Activated naive CD4-positive, alpha-beta T cell treated with anti-CD3 and anti-CD28 coated beads, Interleukin-2, amount 50 U/mL, for 72 hours (primary cell): ENCODE measurements at places on chromosomes 4 and X.

DNA sequence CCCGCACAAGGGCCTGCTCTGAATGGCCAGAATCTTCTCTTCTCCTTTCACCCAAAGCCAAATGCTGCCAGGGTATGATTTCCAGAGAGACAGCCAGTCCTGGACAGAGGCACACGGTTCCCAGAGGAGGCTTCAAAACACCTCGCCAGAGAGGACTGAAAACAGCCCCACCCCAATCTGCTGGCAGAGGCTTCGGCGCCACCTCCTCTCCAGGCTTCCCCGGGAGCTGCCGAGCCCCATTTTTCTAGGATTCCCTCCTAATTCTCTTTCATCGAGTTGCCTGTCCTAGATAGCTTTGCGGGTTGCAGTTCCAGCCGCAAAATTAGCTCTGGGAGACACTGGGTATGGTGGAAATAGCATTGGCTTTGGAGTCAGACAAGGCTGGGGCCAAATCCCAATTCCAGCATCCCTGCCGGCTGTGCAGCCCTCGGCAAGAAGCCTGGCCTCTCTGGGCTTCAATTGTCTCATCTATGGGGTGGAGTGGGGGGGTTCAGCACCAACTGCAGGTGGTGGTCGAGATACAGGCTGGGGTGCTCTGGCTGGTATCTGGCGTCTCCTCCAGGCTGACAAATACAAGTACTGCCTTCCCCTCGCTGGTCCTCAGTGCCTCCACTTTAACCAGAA, 22.6 kb downstream of the PPP2R2C start:
- DNase-seq: no peak

DNA sequence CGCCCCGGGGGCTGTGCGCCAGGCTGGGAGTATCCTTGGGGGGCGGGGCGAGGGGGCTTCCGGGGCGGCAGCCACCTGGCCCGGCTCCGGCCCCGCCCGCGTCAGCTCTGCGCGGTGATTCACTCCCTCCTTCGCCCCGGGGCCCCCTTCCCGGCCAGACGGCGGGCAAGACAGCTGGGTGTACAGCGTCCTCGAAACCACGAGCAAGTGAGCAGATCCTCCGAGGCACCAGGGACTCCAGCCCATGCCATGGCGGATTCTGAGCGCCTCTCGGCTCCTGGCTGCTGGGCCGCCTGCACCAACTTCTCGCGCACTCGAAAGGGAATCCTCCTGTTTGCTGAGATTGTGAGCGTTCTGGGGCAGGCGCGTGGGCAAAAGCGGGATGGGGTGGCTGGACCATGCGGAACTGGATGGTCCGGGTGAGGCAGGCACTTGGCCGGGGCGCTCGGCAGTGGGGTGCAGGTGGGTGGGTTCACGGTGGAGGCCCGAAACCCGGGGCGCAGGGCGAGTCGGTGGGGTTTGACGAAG, at the start of gene PLP2:
Gene PLP2 (plus strand): TSS at position 147 of the 528 bp plus-strand sequence. CDS start 103 bp downstream, at position 250.
- DNase-seq: peak; percentile 65

DNA sequence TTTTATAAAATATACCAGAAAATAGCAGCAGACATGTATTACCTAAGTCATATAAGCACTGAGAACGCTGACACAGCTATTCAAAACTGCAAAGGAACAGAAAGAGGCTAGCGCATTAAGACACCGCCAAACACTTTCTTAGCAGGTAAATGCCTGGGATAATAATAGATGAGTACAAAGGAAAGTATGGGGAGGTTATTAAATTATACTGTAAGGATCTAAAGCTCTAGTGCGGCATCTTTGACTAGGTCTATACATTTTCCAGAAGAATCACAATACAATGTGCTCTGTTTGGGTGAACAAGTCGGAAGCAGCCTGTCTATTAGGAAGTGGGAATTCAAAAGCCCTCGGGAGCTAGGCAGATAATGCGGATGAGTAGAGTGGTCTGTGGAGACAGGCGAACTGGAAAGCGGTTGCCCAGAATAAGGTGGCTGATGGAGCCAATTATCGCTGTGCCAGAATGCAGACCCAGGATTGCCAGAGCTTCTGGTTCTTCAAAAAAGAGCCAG, 443.6 kb upstream of the TENM3 start:
- no peak for DNase-seq

DNA sequence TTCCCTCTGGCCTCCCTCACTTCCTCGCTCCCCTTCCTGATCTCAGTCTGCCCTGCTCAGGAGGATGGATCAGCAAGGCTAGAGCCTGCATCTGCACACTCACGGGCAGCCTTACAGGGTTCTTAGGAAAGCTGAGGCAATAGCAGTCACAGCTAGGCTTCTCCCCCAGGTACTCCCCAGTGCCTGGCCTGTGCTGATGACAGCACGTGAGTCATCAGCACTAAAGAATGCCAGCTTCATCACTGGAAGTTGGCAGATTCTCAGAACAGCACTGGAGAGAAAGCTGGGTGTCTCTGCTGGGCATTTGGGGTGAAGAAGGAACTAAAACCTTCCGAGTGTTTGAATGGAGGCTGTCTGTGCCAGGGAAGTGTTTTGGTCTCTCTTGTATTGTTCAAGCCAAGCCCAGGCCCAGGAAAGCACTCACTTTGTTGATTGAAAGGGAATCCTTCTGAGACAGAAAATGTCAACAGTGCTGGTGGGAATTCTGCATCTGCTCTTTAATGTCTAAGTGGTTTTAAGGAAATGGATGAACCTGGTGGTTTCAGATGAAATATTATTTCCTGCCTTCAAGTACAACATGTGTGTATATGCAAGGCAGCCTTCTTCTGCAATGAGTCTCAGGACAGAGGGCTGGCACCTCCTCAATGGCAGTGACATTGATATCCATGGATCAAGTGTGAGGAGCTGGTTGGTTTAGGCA, 73.0 kb upstream of the SCOC start:
- DNase-seq: no peak

DNA sequence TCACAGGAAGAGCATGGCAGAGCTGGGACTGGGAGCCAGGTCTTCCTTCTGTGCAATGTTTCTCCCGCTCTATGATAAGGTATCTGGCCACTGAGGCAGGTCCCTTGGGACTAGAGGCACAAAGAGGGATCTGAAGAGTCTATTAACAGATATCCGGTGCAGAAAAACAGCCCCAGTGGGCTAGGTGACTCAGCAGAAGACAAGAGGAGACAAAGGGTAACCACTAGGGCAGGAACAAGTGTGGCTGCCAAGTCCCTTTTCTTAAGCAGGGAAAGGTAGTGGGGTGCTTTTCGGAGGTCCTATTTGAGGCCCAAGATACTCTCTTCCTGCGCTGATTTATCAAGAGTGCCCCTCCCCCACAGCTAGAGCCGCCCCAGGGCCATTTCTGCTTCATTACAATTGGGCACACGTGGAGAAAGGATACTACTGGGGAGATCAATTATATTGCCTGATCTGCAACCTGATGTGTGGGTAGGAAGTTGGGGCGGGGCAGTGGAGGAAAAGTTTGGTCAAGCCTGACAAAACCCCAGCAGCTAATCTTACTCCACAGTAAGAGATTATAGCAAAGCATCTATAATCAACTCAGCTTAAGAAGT, at the start of gene DGAT2L6:
Gene DGAT2L6 (plus strand): TSS at position 546 of the 596 bp plus-strand sequence. CDS start 100 bp downstream, outside the sequence.
- DNase-seq: no peak

DNA sequence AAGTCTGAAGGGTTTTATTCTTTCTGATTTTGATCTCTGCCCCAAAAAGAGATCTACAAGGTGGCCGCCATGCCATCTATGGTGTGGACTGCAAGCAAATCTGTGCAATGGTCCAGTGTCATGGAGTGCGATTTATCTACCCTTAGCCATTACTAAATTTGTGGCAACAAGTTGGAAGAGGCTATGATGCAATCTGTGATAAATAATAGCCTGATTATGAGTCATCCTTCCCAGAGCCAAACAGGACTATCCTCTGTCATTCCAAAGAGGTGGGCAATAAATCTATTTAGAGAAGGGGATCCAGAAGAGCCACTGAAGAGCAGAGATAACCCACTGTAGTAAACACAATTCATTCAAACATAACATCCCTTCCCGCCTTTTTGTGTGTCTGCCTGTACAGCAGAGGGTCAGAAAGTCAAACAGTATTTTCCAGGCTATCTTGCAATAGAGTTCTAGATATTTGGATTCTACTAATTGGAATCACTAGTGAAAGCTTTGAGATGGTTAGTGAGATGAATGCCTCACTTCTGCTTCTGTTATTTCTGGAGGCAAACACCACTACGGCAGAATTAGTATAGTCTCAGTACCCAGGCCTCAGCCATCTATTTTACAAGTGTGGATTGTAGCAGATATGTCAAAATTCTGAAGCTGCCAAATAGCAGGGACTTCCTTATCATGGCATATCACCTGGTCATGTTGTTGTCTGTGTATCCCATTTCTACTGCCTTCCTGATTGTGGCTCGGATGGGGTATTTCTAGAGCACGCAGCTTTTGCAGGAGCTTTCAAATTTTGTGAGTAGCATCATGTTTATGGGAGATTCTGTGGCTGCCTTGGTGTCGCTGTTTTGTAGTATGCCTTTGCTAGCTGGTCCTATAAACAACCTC, 192.0 kb downstream of the SMIM20 start:
- DNase-seq: no peak

DNA sequence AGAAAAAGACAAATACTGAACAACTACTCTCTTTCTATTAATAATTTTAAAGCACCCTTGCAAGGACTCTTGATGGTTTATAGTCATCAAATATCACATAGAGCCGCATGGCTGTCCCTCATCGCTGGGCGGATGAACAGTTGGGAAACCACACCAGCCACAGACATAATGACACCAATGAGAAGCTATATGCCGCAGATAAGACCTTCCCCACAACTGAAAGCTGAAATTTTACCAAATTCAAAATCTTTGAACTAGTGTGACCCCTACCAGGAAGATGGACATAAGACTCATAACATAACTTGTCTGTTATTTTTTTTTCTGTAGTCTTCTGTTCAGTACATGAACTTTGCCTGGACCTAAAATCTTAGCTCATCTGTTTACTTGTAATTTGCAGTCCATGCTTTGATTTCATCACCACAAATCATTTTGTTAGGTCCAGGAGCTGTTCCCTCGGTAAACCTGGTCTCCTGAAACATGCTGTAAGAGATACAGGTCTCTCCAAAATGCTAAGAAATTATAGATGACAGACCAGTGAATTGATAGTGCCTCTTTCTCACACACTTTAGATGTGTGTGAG, 157.3 kb upstream of the RAPGEF2 start:
- no peak for DNase-seq

- DNase-seq: no peak
Measured at GRCh38 chr4:183588169-183588675, 70.8 kb downstream of the RWDD4 start.

DNA sequence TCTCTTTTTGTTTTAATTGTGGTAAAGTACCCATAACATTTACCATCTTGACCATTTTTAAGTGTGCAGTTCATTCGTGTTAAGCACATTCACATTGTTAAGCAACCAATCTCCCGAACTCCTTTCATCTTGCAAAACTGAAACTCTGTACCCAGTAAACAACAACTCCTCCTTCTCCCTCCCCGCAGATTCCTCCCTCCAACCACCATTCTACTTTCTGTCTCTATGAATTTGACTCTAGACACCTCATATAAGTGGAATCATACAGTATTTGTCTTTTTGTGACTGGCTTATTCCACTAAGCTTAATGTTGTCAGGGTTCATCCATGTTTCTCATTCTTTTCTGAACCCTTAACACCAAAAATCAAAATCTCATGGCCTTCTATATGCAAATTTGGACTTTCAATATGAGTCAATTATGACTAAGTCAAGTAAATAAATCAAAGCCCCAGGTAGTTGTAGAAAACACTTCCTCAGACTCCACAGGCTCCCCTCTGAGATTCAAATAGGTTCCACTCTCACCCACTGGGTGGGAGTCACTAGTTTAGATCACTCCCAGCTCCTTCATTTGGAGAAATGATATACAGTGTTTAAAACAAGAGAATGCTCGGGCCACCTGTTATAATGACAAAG, 9.8 kb upstream of the RTL5 start:
- no peak for DNase-seq

DNA sequence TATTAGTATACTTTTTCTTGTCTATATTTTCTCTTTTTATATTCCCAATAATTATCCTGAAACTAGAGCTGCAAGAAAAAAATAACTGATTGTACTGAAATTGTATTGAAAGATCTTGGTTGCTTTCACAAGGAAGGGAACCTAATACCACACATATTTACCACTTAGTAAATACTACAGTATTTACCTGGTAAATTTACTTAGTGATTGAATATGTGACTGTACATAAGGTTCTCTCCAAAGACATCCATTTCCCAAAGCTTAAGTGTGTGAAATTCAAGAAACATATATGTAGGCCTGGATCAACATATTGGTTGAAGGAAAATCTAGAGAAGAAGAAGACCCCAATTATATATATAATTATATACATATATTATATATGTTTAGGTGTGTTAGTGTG, 1272.7 kb downstream of the C4orf33 start:
- DNase-seq: no peak

DNA sequence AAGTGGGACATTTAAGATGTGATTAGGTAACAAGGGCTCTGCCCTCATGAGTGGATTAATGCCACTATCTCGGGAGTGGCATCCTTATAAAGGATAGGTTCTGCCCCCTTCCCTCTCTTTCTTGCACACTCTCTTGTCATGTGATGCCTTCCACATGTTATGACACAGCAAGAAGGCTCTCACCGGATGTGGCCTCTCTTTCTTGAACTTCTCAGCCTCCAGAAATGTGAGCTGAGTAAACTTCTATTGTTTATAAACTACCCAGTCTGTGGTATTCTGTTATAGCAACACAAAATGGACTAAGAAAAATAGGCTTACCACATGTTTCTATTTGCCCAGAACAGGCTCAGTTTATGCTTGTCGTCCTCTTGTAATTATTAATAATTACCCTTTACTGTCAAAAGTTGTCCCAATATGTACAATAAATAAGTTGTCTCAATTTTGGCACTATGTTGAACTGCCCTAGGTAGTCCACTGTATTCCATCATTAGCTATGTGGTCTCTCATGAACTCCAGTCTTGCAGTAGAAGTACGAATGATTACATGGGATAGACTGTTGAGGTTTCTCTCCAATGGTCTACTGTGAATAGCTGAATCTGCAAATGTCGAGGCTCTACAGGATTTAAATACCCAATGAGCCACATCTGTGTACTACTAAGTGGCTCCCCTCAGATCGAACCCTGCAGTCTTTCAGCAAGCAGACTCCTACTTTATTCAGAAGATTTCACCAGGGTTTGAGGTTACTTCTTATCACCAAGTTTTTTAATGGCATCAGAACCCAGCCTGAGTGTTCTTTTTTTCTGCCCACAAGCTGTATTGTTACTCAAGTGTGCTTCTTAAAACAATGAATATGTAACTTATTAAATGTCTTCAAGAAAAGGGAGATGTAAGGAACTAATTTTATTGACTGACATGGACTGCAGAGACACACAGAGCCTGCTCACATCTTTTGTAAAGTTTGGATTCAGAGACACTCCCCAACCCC, 102.0 kb upstream of the LEF1 start:
- no peak for DNase-seq

GRCh38 chr4:1808396-1808795, 15.3 kb downstream of the FGFR3 start:
- no peak for DNase-seq

- DNase-seq: no peak
Measured at GRCh38 chr4:8167291-8167690, 8.7 kb upstream of the ABLIM2 start.
